NCI-H1930 (cell line): ENCODE measurements at places on chromosomes 16 and 17.

- no peak for DNase-seq
These were observed 45.0 kb upstream of the MMP2 start for GRCh38 chr16:55434000-55434399.

- DNase-seq: no peak
These were observed 124.0 kb downstream of the SEC14L1 start for GRCh38 chr17:77264617-77265230.

DNA sequence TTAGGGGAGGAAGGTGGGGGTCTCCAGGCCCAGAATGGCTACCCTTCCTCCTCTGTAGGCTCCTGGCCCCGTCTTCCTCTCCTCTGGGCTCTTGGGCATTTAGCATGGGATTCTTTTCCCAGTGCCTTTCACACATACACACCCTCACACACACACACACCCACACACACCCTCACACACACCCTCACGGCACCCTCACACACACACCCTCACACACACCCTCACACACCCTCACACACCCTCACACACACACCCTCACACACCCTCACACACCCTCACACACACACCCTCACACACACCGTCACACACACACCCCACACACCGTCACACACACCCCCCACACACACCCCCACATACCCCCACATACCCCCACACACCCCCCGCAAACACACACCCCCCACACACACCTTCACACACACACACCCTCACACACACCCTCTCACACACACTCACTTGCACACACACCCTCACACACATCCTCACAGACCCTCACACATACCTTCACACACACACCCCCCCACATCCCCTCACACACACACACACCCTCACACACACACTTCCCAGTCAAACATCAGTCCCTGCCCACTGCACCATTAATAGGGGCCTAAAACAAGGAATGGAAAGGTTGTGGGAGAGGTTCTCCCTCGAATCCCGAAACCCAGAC is 845 bp downstream of the SGCA start:
- DNase-seq: no peak

- DNase-seq: no peak
These were observed 2.6 kb downstream of the NT5C start for GRCh38 chr17:75128694-75129505.

DNA sequence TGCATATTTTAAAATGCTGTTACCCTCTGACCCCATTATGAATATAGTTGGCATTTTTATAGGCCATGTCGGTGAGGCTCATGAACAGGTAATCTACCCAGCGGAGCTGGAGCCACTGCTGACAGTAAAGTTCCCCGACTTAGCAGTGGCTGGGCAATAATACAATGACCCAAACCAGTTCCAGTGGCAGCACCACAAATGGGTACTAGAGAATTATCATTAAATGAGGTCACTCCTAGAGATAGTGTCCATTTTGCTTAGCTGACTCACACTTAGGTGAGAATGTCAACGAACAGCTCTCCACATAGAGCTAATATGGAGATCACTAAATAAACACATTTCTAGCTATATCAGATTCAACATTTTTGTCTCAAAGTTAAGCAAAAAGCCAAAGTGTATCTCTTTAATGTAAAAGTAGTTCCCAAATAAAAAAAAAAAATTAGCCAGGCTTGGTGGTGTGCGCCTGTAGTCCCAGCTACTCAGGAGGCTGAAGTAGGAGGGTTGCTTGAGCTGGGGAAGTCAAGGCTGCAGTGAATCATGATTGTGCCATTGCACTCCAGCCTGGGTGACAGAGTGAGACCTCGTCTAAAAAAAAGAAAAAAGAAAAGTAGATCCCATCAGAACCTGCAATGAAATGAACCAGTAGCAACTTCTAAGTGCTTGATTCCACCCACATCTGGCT is 7.4 kb downstream of the MYO1D start:
- no peak for DNase-seq

DNA sequence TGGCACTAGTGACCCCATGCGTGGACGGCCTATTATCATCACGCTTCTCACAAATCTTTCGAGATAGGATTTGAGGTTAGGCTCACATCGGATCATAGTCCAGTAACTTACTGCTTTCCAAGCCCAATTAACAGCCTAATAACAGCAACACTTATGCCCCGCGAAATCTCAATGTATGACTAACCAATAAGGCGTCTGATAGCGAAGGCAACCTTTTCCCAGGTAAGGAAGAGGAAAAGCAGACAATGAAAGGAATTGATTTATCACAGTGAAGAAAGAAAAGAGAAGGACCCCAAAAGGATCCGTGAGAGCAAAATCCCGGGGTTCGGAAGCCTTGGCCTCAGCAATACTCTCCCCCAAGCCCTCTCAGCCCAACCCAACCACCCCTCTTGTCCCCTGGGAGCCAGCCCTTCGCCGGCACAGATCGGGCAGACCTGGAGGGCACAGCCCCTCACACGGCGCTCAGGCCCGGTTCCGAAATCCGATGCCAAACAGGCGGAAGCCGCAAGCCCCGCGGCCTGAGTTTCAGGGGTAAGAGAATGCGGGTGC is 534 bp downstream of the GPATCH8 start:
- no peak for DNase-seq

DNA sequence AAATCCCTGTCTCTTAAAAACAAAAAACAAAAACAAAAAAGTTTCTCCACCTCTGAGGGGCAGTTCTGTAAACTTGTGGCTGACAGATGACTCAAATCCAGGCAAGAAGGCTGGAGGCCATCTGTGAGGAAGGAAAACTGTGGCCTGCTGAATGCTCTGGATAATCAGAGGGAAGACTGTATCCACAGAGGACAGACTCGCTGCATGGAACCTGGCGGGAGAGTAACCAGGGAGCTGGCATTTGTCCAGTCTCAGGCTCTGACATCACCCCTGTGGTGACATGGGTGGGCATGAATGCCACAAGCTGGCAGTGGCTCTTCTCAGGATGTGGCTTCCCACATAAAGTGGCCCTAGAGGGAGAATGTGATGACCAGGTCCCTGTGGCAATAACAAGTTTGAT is 2.8 kb upstream of the KSR1 start:
- DNase-seq: no peak

- DNase-seq: no peak
These were observed 150.0 kb downstream of the MSI2 start for GRCh38 chr17:57406131-57406980.

DNA sequence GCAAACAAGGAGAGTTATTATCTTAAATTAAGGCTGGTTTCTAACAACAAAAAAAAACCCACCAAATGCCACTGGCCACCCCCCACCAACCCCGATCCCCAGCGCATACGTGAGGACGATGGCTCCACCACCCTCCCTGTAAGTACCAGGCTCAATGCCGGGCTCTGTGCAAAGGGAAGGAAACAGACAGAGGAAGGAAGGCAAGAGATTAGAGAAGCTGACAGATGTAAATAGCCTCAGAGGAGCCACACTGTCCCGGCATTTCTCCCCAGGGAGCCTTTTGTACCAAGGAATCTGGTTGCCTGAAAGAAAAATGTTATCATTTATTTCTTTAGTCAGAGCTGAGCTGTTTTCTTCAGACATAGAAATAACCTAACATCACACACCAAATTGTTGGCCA is 13.1 kb downstream of the SOST start:
- DNase-seq: no peak

GRCh38 chr17:15447928-15448579 is 19.4 kb downstream of the CDRT4 start:
- DNase-seq: no peak

- no peak for DNase-seq
These were observed 6.6 kb upstream of the SLC12A3 start for GRCh38 chr16:56858374-56858773.

- DNase-seq: no peak
These were observed 98.7 kb downstream of the NPIPB11 start for GRCh38 chr16:29307598-29308507.

DNA sequence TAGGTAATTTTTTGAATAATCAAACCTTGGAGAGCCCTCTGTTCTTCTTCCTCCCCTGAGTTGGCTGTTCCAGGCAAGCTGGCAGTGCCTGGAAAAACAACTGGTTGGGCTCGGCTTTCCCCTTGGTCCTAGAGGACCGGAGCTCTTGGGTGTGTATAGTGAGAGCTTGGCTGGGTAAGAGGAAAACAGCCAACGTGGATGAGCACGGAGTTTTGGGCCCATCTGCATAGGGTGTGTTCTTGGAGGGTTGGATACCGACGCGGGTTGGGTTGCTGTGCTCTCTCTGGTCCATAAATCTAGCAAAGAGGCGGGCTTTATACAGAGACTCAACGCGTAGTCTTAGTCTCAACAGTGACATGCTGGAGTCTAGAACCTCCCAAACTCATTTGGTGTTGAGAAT is 23.2 kb downstream of the ITGB3 start:
- DNase-seq: no peak

DNA sequence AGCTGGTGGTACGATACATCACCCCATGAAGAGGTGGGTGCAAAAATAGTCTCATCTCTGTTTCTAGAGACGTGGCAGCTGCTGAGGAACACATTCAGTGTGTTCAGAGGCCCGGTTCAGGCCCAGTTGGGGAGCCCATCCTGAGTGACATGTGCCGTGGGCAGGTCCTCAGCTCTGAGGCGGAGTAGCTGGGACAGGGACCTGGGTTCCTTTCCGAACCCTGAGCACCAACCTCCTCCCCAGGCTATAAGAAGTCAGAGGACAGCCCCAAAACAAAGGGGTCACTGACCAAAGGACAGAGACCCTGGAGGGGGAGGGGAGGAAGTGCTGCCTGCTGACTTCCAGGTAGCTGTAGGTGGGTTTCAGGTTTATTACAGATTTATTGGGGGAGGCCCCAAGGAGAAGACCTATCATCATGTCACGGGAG is 5.1 kb downstream of the LDHD start:
- DNase-seq: no peak

GRCh38 chr17:2238432-2239169 is 65.0 kb downstream of the SMG6 start:
- no peak for DNase-seq

DNA sequence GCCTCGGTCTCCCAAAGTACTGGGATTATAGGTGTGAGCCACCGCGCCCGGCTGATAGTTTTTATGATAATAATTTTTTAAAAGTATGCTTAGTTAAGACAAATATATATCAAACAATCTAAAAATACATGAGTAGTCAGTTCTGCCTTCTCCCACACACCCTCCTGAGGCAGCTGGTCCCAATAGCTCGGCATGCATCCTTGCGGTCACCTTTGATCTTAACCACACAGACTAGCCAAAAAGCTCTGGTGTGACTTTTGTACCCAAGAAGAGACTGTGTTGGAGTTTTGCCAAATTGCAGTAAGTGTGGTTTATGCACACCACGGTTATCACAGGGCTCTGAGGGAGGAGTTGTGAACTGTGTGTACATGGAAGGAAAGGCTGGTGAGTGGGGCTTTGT is 25.6 kb downstream of the ATP6V0A1 start:
- no peak for DNase-seq

DNA sequence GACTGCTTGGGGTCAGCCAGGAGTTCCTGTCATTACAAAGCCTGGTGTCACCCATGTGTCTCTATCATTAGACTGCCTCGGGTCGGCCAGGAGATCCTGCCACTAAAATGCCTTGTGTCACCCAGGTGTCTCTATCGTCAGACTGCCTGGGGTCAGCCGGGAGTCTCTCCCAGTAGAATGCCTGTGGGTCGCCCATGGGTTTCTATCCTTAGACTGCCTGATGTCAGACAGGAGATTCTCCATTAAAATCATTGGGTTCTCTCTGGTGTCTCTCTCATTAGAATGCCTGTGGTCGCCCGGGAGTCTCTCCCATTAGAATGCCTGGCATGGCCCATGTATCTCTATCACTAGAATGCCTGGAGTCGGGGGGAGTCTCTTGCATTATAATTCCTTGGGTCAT is 2231.0 kb downstream of the TP53TG3F start:
- DNase-seq: no peak

GRCh38 chr17:65741710-65742109 is 180.3 kb upstream of the AXIN2 start:
- no peak for DNase-seq

- DNase-seq: no peak
These were observed 139.0 kb downstream of the HS3ST3A1 start for GRCh38 chr17:13462673-13463124.

GRCh38 chr16:89357055-89357816 is 133.1 kb downstream of the ANKRD11 start:
- no peak for DNase-seq

GRCh38 chr16:26985100-26986065 is 81.3 kb upstream of the C16orf82 start:
- no peak for DNase-seq

DNA sequence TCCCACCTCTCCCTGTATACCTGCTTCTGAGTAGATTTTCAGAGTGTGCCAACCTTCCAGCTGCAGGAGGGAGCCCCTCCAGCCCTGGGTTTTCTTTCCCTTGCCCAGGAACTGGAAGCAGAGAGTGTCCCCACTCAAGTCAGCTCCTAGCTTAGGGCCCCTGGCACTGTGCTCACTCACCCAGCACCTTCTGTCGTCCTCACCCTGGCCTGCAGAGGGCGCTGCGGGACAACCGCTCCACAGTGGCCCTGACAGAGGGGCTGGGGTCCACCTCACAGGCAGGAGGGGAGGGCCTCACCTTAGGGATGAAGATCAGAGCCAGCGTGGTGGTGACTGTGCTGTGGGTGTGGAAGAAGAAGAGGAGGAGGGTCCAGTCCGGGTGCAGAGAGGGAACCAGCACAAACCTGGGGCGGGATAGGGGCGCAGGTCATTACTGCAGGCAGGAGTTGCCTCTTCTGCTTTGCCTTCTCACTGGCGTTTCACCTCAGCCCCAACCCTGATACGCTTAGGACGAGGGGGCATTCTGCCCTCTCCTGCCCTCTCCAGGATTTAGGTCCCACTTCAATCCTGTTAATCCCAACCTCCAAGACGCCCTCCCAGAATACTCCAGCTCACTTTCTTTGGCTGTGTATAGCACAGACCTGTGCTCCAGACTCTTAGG is 10.0 kb downstream of the GPR179 start:
- peak; percentile 10 for DNase-seq

DNA sequence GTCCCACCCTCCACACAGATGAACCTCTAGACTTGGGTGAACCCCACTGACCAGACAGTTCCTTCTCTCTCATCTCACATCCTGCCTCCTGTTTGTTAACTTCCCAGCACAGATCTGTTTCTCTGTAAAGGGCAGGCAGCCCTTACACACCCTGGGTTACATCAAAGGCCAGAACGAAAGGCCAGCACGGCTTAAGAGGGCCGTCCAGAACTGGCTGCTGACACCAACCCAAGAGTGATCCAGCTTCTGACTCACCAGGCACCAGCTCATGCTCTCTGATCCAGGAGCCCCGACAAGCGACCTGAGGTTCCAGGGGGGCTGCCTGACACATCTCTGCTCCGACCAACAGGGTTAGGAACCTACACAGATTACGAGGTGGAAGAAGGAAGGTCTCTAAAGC is 86.9 kb downstream of the MRM3 start:
- DNase-seq: no peak

DNA sequence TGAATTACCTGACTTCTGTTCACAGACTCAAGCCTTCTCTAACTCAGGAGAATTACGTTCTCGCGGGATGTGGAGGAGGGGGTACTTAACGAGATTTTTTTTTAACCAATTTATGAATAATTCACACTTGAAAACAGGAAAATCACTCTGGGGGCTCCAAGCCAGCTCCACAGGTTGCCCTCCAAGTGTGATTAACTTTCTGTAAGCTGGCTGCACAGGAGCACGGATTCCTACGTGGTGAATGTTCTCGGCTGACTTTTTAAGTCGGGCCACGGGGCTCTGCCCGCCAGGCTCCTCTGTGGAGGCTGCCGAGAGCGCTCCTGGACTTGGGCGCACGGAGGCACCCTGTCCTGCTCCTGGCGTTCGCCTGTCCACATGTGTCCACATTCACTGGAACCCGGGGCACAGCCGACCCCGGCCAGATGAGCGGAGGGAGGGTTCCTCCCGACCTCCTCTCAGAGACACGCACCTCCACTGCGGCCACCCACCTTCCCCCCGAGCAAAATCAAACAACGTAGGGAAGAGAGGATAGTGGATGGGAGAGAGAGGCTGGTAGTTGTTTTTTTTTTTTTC is 147.1 kb upstream of the CHMP6 start:
- no peak for DNase-seq
